Smooth muscle cell of the umbilical artery (primary cell): ENCODE measurements at places on chromosomes 4 and X. TPM values are rescaled to one million over a fixed set of nuclear protein-coding genes. Genes with fewer than 3 reads are reported as not detected.

Gene CCDC110
- total RNA-seq: 5.0 and 7.8 TPM in 2 replicates

Gene SLC34A2
- total RNA-seq: not detected in 2 replicates

Gene TGIF2LX
- not detected in 2 replicates for total RNA-seq

Gene MGAT4D
- total RNA-seq: not detected in 2 replicates
